ENCODE measurements at places on chromosomes 2 and 18. TPM values are rescaled to one million over a fixed set of nuclear protein-coding genes. Genes with fewer than 3 reads are reported as not detected.

HOXD3 gene
- not detected for total RNA-seq

SERPINB3 gene
- total RNA-seq = 0.30 TPM

ALPP gene
- 4.8 TPM for total RNA-seq

GTF2A1L gene
- not detected for total RNA-seq

DAW1 gene
- total RNA-seq = 1.1 TPM

HOXD8 gene
- 0.43 TPM for total RNA-seq

FIGN gene
- 0.91 TPM for total RNA-seq

HMSD gene
- total RNA-seq = 2.9 TPM

GRCh38 chr2:225725726-225726125 lies 326.2 kb downstream of the NYAP2 start:
- H3K4me3 ChIP-seq = no peak overlapping the region
- no peaks in the 10 kb centered on the region for H3K36me3 ChIP-seq

GRCh38 chr2:240452462-240453256 lies 17.2 kb downstream of the GPC1 start:
- DNase-seq = peak; percentile 71
- no peaks in the 10 kb centered on the region for H3K27me3 ChIP-seq
- peaks cover 47% of the 10 kb centered on the region for H3K4me1 ChIP-seq
- H3K36me3 ChIP-seq = no peaks in the 10 kb centered on the region
- no peak overlapping the region for H3K27ac ChIP-seq

- H3K36me3 ChIP-seq = no peaks in the 10 kb centered on the region
- no peaks in the 10 kb centered on the region for H3K27me3 ChIP-seq
- no peak for DNase-seq
- no peak overlapping the region for H3K4me3 ChIP-seq
- no peak overlapping the region for H3K27ac ChIP-seq
Measured at GRCh38 chr2:118614841-118615271, 232.6 kb downstream of the EN1 start.

DNA sequence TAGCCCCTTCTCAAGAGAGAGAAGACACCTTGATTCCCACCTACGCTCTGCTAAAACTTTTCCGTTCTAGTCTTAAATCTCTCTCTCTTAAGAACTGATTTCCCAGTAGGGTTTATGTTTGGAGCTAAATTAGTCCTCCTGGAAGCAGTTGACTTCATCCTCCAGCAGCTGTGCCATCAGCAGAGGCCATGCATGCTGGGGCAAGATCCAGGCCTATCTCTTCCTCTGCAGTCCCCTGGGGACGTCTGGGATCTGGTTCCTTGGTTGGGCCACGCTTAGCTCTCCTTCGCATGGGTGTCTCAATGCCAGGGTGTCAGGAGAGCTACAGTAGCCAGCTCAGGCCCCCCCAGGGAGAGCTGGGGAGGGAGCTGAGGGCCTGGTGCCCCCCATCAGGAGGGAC lies 49.7 kb downstream of the HPCAL1 start:
- H3K27me3 ChIP-seq = no peaks in the 10 kb centered on the region
- H3K4me3 ChIP-seq = no peak overlapping the region
- no peak overlapping the region for H3K27ac ChIP-seq

GRCh38 chr2:180472133-180472532 lies 465.0 kb upstream of the CWC22 start:
- no peaks in the 10 kb centered on the region for H3K4me1 ChIP-seq
- DNase-seq = no peak
- H3K4me3 ChIP-seq = no peak overlapping the region
- H3K36me3 ChIP-seq = no peaks in the 10 kb centered on the region

DNA sequence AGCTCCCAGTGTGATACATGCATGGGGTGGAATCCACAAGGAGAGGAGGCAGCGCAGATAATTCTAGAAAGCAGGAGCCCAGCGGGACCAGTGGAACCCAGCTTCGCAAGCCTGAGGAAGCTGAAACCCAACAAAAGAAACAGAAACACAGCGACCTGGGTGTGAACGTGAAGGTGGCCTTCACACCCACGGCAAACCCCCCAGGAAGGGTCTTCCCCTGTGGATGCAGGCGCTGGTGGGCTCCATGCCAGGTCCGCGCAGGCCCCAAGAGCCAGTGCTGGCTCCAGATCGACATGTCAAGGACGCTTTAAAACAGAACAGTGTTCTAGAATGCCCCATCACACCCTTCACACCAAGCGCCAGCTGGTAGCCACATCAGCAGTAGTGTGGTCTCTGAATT lies 22.1 kb downstream of the KIF1A start:
- H3K36me3 ChIP-seq = no peaks in the 10 kb centered on the region
- DNase-seq = peak; percentile 70
- no peak overlapping the region for H3K27ac ChIP-seq
- H3K4me3 ChIP-seq = no peak overlapping the region
- no peaks in the 10 kb centered on the region for H3K4me1 ChIP-seq

DNA sequence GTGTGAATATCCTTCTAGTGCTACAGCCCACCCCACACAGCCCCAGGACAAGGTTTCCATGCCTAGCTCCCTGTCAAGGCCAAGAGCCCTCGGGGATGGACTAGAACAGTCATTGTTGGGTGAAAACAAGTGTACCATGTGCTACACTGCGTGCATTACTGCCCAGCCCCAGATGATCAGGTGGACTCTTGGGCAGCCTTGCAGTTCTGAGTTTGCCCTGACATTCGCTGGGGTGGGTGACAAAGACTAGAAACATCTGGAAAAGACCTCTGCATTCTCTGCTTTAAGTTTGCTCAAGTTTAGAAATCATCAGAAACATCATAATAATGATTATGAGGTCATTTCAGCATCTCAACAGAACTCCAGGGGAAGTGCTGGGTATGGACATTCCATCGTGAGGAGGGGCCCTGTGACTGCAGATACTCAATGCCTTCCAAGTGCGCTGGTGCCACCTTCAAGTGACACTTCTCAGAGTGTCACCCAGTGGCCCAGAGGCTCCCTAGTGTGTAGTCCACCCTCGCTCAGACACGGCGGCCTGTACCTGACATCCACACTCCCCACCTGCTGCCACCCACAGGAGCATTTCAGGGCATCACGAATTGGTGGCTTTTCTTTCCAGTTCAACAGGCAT lies 5.3 kb upstream of the PXDN start:
- no peak overlapping the region for H3K27ac ChIP-seq
- H3K4me1 ChIP-seq = peaks cover 12% of the 10 kb centered on the region
- no peaks in the 10 kb centered on the region for H3K36me3 ChIP-seq

GRCh38 chr18:70506511-70506910 lies 217.7 kb downstream of the SOCS6 start:
- no peak for DNase-seq
- no peaks in the 10 kb centered on the region for H3K27me3 ChIP-seq
- no peak overlapping the region for H3K4me3 ChIP-seq
- H3K36me3 ChIP-seq = no peaks in the 10 kb centered on the region
- H3K4me1 ChIP-seq = no peaks in the 10 kb centered on the region
- H3K27ac ChIP-seq = no peak overlapping the region

Data from upper lobe of left lung (tissue), 6 donors.